ENCODE measurements at places on chromosomes 11 and 22.

GRCh38 chr11:108854346-108854745 lies 189.5 kb downstream of the DDX10 start:
- no peaks in the 10 kb centered on the region for H3K27me3 ChIP-seq
- no peak for DNase-seq
- H3K36me3 ChIP-seq, result no peaks in the 10 kb centered on the region
- no peaks in the 10 kb centered on the region for H3K4me1 ChIP-seq
- H3K4me3 ChIP-seq, result no peak overlapping the region
- H3K27ac ChIP-seq, result peak overlapping the region; percentile 12

- H3K36me3 ChIP-seq, result no peaks in the 10 kb centered on the region
- H3K4me3 ChIP-seq, result no peak overlapping the region
- no peak overlapping the region for H3K27ac ChIP-seq
These were observed 67.2 kb upstream of the BMAL1 start for GRCh38 chr11:13210424-13210823.

DNA sequence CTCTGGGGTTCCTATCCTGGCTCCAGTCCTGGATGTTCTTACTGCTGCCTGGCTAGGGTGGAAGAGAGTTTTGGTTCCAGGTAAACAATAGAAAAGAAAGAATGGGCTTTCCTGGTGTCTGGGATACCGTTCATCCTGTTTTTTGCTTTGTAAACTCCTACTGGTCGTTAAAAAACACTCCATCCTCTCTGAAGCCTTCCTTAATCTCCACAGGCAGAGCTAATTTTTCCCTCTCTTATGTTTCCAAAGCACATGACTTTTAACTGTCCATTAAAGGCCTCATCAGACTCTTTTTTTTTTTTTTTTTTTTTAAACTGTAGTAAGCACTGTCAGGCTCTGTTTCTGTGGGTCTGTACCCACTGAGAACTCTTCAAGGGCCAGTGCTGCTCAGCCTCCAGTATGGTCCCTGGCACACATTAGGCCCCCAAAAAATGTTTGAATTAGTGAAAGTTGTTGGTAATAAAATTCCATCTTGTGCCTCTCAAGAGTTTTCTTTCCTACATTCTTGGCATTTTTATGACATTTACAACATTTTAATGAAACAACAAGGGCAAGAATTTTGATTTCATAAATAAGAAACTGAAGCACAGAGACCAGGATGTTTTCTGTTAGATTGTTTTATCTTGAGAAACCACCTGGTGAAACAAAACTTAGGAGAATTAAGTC lies 104.2 kb downstream of the TEAD1 start:
- H3K27me3 ChIP-seq, result no peaks in the 10 kb centered on the region
- H3K36me3 ChIP-seq, result no peaks in the 10 kb centered on the region
- DNase-seq, result no peak
- no peak overlapping the region for H3K27ac ChIP-seq
- H3K4me1 ChIP-seq, result no peaks in the 10 kb centered on the region

- H3K36me3 ChIP-seq, result no peaks in the 10 kb centered on the region
- H3K27ac ChIP-seq, result no peak overlapping the region
- H3K4me3 ChIP-seq, result no peak overlapping the region
- no peaks in the 10 kb centered on the region for H3K27me3 ChIP-seq
- peaks cover 3% of the 10 kb centered on the region for H3K4me1 ChIP-seq
These were observed 13.4 kb downstream of the MICAL2 start for GRCh38 chr11:12123799-12124198.

DNA sequence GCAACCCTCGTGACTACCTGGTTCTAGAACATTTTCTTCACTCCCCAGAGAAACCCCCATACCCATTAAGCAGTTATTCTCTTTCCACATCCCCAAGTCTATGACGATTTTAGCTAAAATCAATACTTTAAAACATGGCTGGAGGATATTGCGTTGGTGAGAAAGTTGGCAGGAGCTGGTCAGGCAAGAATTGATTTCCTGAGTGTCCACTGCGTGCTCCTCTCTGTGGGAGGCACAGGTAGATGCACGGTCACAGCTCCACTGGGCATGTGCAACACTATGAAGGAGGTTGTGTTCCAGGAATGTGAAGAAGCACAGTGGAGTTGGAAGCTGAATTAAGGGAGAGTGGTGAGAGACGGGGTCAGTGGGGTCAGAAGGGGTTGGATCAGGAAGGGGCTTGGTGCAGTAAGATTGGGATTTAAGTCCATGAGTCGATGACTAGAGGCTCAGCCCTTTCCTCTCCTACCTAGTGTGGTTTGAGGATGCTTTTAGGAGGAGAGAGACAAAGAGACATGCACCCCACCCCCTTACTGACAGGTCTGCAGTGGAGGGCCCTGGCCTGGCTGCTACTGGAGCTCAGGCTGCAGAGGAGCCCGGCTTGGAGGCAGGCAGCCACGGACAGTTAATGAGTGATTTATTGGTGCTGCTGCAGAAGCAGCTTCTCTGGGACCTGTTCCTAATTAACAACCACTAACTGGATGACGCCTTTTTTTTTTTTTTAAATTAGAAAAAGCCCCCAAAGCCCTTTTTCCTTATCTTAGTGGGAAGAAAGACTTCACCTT lies 395.6 kb downstream of the TENM4 start:
- peak; percentile 80 for DNase-seq
- no peaks in the 10 kb centered on the region for H3K27me3 ChIP-seq
- H3K27ac ChIP-seq, result no peak overlapping the region
- H3K4me1 ChIP-seq, result no peaks in the 10 kb centered on the region
- H3K4me3 ChIP-seq, result no peak overlapping the region

- no peaks in the 10 kb centered on the region for H3K27me3 ChIP-seq
- no peaks in the 10 kb centered on the region for H3K36me3 ChIP-seq
- H3K4me3 ChIP-seq, result no peak overlapping the region
- H3K27ac ChIP-seq, result no peak overlapping the region
These were observed 9.1 kb downstream of the PPP6R3 start for GRCh38 chr11:68469642-68470041.

DNA sequence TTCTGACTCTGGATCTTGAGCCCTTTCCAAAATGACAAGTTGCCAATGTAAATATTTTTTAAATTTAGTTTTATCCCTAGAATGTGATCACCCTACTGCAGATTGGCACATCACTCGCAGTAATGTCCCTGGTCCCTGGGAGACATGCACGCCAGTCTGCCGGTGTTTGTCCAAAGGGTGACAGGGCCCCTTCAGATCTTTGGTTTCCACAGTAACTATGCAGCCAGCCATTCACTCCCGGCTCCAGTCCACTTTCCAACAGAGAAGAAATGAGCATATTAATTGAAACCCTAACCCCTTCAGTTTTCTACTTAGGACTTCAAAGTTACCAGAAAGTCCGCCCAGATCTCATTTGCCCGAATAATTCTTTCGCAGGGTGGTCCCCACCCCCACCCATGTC lies 25.8 kb upstream of the RASSF10 start:
- H3K4me1 ChIP-seq, result no peaks in the 10 kb centered on the region
- no peak overlapping the region for H3K27ac ChIP-seq
- no peak for DNase-seq
- H3K4me3 ChIP-seq, result no peak overlapping the region
- no peaks in the 10 kb centered on the region for H3K27me3 ChIP-seq

All from right lobe of liver (tissue), 6 donors.